ENCODE measurements at places on chromosomes 7 and 10.

GRCh38 chr10:52216852-52217251 is 97.2 kb upstream of the DKK1 start:
- DNase-seq = no peak

- no peak for DNase-seq
These were observed 673.7 kb downstream of the SUGCT start for GRCh38 chr7:40808378-40808942.

GRCh38 chr10:46074196-46074946 is 28.3 kb upstream of the MSMB start:
- DNase-seq = no peak

GRCh38 chr10:24008164-24009091 is 200.5 kb upstream of the KIAA1217 start:
- DNase-seq = no peak

DNA sequence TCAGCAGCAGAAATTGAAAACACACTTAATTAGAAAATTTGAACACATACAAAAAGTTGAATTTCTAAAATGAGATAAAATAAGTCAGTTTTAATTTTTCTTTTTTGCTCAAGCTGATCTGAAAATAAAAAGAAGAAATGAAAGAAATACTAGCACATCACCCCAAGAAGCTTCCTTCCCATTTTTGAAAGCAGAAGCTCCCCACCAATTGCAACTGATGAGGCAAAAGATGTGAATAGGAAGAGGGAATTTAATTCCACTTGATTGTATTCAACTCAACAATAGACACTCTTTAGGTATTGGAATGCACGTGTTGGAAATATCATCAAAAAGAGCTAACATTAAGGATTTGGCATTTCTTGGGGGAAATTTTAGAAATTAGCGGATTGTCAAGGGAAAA is 175.8 kb downstream of the TRIL start:
- DNase-seq = no peak

- no peak for DNase-seq
These were observed 11.6 kb downstream of the IMPDH1 start for GRCh38 chr7:128398016-128398840.

DNA sequence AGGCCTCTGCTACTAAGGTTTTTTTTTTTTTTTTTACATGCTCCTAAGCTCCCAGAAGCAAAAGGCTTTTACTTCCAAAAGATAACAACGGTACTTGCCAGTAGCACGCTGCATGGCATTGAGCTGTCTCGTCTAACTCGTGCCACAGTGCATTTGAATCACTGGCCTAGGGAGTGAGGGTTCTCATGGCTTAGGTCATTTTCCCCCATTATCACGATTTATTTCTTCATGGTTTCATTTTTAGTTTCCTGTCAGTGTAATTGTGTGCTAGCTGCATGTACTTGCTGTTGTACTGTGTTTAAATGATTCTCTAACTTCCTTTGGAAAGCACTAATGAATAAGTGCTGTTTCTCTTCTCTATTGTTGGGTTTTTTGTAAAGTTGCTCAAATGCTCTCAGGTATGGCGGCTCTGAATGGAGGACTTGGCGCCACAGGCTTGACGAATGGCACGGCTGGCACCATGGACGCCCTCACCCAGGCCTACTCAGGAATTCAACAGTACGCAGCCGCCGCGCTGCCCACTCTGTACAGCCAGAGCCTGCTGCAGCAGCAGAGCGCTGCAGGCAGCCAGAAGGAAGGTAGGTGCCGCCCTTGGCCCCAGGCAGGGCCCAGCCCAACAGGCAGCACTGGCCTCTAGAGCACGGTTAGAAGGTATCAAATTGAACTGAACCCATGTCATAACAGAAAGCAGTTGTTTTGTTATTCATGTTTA is 290.5 kb downstream of the USP6NL start:
- DNase-seq = no peak

GRCh38 chr7:141359262-141359661 is 191.9 kb upstream of the AGK start:
- DNase-seq = peak; percentile 10

- no peak for DNase-seq
These were observed 35.7 kb downstream of the MEOX2 start for GRCh38 chr7:15650787-15651186.

GRCh38 chr7:116560021-116560970 is 35.5 kb downstream of the CAV1 start:
- peak; percentile 4 for DNase-seq

DNA sequence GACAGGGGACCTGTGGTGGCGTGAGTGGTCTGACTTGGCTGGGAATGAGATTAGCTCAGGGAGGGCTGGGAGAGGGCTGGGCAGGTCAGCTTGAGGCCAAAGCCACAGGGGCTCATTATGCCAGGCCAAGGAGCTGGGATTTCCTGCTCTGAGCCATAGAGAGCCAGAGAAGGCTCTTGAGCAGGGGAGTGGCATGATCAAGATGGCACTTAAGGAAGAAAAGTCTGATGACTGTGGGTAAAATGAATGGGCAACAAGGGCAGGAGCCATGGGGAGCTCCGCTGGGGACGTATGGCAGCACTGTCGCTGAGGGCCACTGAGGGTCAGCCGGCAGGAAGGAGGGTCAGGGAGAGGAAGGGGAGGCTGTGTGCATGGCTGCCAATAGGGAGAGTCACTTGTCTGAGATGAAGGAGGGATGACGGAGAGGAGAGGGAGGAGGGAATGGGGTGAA is 5.8 kb downstream of the ANTXRL start:
- DNase-seq = no peak

DNA sequence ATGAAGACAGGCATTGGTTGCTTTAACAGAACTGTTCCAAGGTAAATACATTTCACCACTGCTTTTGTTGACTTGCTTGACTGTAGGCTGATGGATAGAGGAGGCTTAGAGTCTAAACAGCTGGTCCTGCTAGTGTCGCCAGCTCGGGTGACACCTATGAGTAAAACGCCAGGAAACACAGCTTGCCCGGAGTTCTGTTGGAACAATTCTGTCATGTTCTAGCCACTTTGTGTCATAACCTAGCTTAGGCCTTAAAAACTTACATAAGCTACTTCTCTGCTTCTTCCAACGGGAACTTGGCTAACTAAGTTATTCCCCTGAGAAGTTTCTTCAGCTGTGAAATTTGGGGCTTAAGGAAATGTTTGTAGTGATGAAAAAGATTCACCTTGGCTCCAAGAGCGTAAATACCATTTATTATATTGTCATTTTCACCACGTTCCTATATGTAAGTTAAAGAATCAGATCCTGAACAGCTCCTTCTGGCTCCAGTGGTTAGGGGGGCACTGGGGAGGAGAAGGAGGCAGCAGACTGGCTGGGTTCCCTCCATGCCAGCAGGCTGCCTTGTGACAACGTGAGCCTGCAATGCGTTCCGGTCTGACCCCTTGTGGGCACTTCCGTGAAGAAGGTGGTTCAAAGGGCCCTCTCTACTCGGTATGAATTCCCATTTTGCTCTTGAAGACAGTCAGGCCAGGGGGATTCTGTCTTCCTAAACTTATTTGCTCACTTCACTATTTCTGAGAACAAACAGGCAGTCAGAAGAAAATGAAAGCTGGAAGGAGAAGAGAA is 253.2 kb downstream of the BMPER start:
- DNase-seq = peak; percentile 61

GRCh38 chr10:30231071-30231652 is 117.9 kb downstream of the MTPAP start:
- DNase-seq = no peak

DNA sequence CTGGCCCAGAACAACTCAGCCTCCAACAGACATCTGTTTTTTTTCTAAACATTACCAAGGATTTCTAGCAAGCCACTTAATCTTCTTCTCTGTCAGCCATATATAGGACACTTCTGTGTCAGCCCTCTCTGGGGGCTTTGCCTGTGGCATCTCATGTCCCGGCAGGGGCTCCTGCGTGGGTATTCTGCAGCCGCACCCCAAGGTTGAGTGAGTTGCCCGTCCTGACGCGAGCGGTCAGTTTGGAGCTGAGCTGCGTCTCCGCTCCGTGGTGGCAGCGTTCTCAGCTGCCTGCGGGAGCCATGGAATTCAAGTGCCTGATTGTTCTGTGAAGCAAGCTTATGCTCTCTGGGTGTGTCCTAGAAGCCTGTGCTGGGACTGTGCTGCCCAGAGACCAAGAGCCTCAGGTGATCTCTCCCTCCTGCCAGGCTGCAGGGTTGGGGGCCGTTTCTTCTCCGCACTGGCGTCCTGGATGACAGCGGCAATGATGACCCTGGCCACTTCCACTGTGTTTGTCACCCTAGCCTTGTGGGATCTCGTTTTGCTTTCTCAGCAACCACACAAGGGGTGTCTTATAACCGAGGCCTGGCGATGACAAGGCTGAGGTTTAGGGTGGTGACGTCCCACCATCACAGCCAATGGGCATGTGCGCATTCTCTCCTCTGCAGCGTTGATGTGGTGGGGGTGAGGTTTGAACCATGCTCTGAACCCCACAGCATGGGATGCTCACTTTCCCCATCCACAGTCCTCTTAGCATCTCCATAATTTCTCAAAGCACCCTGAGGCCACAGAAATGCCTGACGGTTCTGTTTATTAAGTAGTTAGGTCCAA is 612.6 kb upstream of the FOXK1 start:
- DNase-seq = no peak

- no peak for DNase-seq
These were observed 23.7 kb downstream of the PLAC9 start for GRCh38 chr10:80156216-80156615.

DNA sequence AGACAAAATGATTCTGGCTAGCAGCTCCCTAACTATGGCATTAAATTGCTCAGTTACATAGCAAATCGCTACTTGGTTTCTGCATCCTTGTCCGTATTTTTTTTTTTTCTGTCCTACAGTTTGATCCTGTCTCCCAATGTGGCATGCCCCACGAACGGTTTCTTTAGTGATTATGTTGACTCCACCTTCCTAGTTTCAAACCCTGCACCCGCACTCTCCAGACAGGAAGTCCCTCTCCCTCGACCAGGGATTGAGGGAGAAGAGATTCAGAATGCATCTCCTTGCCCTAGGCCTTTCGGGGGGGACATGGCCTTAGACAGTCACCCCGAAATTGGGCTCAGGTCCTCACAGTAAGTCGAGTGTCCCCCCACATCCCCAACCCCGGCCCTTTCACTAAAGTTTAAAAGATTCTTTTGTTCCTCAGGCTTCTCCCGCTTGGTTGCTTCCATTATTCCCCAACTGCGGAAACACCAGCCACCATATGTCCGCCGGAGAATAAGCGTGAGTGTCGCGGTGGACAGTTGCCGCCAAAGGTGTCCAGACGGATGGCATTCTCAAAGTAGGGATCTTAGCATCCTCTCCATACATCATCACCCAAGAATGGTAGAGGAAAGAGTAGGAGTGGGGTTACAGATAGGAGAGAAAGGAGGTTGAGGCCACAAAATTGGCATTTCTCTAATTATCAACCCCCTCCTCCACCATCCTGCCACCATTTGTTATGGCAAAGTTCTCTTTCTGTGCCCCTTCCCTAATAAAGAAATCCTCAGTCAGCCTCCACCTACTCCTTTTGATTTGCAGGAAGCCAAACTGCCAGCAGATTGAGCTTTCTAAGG is 7.3 kb downstream of the EVX1 start:
- no peak for DNase-seq

DNA sequence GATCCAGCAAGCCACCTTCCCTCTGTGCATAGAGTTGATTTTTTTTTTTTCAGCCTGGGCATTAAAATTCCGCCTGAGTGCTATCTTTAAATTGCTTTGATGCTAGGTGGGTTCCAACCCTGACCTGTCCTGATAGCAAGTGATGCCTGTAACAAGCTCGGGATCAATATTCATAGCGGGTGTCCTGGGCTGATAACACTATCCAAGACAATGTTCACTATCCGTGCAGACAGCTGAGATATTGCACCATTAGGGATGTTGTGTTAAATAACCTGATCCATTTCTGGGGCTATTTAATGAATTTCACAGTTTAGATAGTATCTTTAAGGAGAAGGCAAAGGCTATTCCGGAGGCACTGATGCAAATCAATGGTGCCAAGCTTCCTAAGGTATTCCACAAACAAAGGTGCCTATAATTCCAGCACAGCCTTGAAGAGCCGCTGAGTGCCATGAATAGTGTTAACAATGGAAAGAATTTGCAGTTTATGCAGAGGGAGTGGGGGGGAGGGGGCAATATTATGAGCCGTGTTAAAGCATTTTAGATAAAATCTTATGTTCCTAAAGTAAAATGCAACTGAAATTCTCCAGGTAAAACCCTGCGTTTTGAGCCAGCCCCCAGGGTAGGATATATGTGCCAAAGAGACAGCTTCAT is 4.2 kb upstream of the NKX1-2 start:
- no peak for DNase-seq

- no peak for DNase-seq
These were observed 105.4 kb upstream of the KMT2E start for GRCh38 chr7:104908636-104909035.

DNA sequence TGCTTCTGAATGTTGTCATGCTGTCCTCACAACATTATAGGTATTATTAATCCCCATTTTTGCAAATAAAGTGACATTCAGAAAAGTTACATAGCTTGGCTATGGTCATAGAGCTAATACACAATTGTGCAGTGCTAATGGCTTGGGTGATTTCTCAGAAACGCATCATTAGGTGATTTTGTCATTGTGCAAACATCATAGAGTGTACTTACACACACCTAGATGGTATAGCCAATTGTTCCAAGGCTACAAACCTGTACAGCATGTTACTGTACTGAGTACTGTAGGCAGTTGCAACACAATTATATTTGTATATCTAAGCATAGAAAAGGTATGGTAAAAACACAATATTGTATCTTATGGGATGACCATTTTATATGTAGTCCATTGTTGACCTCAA is 91.0 kb downstream of the BTAF1 start:
- DNase-seq = no peak

- no peak for DNase-seq
These were observed 5.7 kb downstream of the LDB3 start for GRCh38 chr10:86673827-86674581.

DNA sequence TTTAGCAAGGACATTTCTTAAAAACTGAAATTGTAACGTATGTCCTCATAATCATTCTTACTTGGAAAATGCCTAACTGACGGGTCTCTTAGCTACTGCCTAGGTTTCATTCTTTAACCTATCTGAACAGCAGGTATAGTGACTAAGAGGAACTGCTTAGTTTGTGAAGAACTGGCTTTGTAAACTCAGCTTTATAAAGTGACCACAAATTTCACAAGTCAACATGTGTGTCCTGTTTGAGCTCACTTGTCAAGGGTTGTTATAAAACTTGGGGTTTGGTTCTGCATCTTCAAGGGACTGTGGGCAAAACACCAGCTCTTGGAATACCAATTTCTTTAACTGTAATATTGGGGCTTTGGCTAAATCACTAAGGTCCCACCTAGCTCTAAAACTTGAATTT is 32.2 kb downstream of the MRPS33 start:
- DNase-seq = no peak

- no peak for DNase-seq
These were observed 229.7 kb downstream of the ELMO1 start for GRCh38 chr7:37218956-37219355.

GRCh38 chr10:88070080-88070880 is 206.9 kb downstream of the PTEN start:
- no peak for DNase-seq
